ENCODE measurements at places on chromosomes 11 and 22.

GRCh38 chr11:18384157-18384641, 10.2 kb upstream of the LDHA start:
- DNase-seq, result no peak

DNA sequence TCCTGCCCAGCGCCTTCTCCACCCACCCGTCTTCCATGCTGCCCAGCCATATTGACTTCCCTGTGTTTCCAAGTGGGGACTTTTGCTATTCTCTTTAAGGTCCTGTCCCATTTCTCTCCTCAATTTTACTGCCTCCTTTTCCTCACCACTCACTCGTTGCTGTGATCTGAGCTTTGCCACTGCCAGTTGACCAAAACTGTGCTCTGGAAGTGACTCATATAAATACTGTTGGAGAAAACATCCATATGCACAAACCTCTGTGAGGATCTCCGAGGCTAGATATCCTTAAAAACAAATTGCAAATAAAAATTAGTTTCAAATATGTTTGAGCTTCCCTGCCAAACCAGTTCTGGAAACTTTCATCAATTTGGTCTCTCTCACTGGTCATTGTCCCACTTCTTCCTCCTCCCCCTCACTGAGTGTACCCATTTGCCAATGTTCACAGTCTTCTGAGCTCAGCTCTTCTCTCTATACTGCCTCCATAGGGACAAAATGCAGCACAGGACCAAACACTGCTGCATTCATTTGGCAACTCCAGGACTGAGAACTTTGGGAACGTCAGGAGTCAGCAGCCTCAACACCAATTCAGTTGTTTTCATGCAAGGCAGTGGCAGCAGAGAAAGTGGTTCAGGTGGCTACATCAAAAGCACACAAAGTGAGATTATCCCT, 34.0 kb upstream of the MMP13 start:
- DNase-seq, result no peak

DNA sequence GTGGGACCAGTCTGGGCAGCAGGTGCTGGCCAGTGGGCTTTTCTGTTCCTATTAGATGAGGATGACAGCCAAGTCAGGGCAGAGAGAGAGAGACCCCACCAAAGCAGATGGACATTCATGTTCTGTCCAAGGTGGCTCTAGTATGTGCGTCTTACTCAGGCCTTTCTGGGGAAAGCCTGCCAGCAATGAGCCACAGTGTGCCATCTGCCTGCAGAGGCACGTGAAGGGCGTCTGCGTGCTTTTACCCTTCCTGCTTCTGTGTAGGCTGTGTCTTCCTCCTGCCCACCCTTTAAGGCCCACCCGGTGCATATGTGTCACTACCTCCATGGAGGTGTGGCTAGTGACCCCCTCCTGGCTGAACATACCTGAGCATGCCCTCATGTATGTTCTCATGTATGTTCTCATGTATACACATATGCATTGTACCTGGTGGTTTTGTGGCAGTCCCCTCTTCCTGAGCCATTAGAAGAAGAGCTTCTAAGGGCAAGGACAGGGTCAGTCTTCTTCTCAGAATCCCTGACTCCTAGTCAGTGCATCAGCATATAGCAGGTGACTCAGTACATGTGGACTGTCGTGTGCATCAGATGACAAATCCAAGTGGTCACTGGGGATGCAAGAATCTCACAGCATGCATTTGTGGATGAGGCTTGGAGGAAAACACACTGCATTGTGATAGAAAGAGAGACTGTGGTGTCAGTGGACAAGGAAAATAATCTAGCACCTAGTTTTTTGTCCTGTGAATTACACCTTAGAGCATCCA, 90.4 kb upstream of the YWHAH start:
- DNase-seq, result no peak

DNA sequence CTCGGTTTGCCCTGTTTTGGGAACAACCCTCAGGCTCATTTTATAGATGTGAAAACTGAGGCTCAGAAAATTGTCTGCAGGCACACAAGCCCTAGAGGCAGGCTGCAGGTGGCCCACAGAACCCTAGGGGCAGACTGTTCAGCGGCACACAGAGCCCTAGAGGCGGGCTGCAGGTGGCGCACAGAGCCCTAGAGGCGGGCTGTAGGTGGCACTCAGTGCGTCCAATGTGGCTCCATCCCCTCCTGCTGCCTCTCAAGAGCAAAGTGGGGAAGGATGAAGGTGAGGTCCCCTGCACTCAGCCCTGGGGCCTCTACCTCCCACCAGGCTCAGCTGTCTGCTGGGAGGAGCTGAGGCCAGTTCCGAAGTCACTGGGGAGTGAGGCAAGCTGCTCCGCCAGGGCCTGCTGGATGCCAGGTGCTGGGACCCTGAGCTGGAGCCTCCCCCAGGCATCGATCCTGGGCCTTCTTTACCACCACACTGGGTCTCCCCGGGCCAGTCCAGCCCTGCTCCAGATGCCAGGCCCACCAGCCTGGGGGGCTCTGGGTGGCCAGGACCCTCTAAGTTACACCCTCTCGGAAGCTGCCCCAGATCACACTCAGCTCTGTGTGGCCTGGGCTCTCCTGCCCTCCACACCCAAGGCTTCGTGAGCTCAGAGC, 2.3 kb downstream of the ACY3 start:
- no peak for DNase-seq

DNA sequence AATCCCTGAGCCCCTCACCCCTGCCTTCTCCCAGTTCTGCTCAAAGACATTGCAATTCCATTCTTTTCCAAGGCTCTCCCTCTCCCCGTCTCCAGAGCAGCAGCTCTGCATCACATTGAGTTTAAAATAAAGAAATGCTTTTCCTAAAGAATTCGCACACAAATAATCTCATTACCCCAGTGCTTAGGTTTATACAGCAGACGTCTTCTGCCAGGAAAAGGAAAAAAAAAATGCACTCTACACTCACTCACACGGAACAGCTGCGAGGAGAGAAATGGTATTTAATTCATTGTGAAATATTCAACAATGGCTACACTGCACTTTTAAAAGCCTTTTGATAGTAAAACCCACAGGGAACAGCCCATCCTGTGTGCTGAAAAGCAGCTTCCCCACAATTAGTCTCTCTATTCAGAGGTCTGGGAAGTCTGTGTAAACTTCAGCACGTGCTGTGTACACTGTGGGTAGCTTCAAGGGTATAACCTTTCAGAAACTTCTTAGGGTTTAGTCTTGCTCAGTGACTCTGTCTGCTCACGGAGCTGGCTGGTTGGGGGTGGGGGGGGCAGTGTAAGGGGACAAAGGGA, 42.8 kb downstream of the ETS1 start:
- DNase-seq, result no peak

GRCh38 chr11:64687643-64688533, 35.1 kb downstream of the NRXN2 start:
- DNase-seq, result no peak
